ENCODE measurements at places on chromosomes 1 and 21. TPM values are rescaled to one million over a fixed set of nuclear protein-coding genes. Genes with fewer than 3 reads are reported as not detected.
A peak's percentile ranks its signal among the peaks of the same experiment; 100 is the strongest.

The RPF1 gene
- 96.1 TPM for total RNA-seq

The GGPS1 gene
- 21.9 TPM for total RNA-seq

The AGMAT gene
- total RNA-seq = 23.1 TPM

The CYP2J2 gene
- total RNA-seq = 1.1 TPM

The IL19 gene
- total RNA-seq = 0.19 TPM

DNA sequence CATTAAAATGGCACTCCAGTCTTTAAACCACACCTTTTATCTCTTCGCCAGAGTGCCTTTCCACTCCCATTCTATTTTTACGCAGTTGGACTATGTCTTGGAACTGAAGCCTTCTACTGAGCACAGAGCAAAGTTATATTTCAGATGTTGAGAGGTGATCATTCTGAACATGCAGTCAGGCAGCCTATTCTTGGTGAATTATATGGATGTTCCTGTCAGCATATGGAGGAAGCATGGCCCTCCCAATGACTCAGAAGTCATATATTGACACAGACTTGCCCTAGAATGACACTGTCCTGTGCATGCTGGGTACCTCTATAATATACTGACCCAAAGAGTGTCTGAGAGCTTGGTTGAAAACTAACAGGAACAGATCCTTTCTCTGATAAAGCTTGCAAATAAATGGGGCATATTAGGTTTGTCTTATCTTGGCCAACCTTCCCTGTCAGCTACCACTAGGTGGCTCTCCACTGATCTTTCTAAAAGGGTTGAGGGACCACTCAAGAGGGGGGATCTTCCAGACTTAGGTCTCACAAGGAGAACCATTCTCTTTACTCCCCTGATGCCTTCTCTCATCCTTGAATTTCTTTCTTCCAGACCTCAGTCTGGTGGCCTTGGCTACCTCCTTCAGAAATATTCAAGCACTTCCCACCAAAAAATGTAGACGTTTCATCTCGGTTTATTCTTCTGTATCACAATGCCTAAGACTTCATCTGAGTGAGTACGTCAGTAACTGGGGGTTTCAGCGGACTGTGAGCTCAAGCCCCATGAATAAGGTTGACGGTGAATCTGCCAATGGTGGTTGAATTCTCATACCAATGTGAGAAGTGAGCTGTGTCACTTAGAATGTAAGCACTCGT, 11.8 kb upstream of the ALG14 start:
- peak; percentile 7 for DNase-seq

DNA sequence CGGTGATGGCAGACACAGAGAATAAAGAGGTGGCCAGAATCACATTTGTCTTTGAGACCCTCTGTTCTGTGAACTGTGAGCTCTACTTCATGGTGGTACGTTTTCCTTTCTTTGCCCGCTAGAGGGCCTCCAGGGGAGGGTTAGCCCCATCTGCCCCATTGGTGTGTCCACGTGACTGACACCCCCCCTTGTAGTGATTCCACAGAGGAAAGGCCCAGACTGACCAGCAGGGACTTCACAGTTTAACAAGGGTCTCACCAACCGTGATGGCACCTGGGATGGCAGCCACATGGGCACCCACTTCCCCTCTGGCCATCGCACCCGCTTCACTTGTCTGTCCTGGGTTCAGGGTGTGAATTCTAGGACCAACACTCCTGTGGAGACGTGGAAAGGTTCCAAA, 22.3 kb upstream of the SARS1 start:
- no peak for DNase-seq

- no peak for DNase-seq
Measured at GRCh38 chr1:202915146-202915545, 11.9 kb downstream of the KLHL12 start.

DNA sequence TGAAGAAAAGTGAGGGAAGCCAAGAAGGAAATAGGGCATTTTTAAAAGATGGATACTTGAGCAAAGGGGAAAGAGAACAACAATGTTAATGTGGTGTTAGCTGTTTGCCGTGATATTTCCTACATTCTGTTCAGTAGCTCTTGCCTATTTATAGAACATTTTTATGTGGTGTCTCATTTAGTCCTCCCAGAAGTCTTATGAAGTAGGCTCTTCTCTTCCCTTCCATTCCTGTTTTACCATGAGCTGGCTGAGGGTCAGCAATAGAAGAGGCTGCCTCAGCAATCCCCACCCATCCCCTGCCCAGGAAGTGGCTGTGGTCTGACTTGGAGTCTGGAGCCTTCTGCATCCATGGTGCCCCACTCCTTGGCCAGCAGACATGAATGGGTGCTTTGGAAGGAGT, 60.1 kb downstream of the KIAA0040 start:
- no peak for DNase-seq

DNA sequence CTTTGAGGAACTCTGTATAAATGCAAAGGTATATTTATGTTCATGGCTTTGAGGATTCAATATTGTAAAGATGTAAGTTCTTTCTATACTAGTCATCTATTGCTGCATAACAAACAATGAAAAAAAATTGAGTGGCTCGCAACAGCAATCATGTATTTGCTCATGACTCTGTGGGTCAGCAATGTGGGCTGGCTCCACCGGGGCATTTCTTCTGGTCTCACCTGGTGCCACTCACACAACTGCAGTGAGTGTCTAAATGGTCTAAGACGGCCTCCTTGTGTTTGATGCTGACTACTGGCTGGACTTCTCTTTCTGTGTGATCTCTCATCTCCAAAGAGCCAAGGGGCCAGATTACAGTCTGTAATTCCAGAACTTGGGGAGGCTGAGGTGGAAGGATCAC, 45.1 kb upstream of the EXO1 start:
- DNase-seq = no peak

GRCh38 chr1:195218428-195219212, 1389.6 kb downstream of the KCNT2 start:
- no peak for DNase-seq

DNA sequence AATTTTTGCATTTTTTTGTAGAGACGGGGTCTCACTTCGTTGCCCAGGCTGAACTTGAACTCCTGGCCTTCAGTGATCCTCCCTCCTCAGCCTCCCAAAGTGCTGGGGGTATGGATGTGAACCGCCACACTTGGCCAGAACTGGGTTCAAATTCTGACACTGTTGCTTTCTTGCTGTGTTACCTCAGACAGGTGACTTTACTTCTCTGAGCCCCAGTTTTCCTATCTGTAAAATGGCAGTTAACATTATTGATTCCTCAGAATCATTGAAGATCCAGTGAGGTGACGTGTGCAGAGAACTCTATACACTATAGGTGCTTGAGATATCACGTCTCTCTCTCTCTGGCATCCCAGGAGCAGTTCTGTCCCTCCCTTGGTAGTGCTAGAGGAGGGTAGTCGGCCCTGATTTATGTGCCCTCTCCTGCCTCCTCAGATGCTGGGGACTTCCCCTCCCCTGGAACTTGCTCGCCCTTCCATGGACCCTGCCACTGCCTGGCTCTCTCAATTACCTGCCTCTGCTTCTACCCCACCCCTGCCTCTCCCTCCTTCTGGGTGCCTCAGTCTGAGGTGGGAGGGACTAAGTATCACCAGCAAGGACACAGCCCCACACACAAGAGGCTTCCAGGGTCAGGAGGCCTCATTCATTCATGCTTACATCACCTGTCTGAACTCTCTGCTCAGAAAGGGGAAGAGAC, 2.8 kb upstream of the HPCA start:
- DNase-seq = no peak

GRCh38 chr1:150159550-150159949, 9.8 kb downstream of the PLEKHO1 start:
- no peak for DNase-seq

GRCh38 chr1:107474877-107475612, 334.2 kb downstream of the NTNG1 start:
- no peak for DNase-seq

GRCh38 chr1:25881266-25881665, 5.8 kb upstream of the PAQR7 start:
- no peak for DNase-seq

DNA sequence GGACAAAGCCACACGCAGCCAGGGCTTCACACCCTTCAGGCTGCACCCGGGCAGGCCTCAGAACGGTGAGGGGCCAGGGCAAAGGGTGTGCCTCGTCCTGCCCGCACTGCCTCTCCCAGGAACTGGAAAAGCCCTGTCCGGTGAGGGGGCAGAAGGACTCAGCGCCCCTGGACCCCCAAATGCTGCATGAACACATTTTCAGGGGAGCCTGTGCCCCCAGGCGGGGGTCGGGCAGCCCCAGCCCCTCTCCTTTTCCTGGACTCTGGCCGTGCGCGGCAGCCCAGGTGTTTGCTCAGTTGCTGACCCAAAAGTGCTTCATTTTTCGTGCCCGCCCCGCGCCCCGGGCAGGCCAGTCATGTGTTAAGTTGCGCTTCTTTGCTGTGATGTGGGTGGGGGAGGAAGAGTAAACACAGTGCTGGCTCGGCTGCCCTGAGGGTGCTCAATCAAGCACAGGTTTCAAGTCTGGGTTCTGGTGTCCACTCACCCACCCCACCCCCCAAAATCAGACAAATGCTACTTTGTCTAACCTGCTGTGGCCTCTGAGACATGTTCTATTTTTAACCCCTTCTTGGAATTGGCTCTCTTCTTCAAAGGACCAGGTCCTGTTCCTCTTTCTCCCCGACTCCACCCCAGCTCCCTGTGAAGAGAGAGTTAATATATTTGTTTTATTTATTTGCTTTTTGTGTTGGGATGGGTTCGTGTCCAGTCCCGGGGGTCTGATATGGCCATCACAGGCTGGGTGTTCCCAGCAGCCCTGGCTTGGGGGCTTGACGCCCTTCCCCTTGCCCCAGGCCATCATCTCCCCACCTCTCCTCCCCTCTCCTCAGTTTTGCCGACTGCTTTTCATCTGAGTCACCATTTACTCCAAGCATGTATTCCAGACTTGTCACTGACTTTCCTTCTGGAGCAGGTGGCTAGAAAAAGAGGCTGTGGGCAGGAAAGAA, 8.1 kb downstream of the PSRC1 start:
- no peak for DNase-seq

DNA sequence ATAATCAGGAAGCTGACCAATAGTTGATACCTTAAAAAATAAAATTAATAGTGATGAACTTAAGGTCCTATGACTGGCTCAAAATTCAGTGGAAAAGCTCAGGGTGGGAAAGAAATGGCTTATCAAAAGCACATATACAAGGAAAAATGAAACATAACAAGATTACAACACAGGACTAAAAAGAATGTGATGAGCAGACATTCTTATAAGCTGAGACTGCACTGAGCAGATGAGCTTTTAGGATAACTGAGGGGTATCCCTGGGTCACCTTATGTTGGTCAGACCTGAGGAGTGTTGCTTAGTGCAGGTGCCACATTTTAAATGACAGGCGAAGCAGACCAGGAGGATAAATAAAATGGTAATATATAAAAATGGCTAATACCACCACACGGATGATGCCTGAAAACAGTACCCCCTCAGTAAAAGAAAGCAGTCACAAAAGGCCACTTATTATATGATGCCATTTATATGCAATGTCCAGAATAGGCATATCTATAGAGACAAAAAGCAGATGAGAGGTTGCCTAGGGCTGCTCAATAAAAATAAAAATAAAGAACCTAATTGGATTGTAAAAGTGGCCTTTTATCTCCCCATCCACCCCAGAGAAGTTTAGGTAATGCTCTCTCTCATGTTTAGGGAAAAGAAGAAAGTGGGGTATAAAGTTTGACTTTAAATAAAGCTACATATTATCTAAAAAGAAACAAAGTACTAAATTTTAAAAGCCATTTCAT, 163.9 kb downstream of the SLC45A1 start:
- no peak for DNase-seq

- no peak for DNase-seq
Measured at GRCh38 chr21:33937931-33938339, 22.3 kb upstream of the ATP5PO start.

GRCh38 chr1:155729031-155729898, 40.4 kb downstream of the DAP3 start:
- DNase-seq = peak; percentile 11

DNA sequence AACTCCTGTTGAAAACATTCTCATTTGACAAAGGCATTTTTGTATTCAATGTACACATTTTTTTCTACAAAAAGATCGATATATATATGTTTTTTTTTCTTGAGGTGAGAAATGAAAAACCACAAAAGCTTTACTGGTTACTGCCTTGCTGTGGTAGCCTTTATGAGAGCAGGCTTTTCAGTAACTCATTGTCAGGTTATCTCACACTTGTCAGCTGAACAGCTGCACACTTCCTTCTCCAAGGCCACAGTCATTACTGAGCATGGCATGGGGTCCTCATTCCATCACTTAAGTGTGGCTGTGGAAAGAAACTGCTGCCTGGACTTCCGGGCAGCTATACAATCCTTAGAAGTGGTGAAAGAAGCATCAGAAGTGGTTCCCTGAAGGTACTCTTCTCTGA, 169.3 kb upstream of the ZP4 start:
- DNase-seq = no peak

DNA sequence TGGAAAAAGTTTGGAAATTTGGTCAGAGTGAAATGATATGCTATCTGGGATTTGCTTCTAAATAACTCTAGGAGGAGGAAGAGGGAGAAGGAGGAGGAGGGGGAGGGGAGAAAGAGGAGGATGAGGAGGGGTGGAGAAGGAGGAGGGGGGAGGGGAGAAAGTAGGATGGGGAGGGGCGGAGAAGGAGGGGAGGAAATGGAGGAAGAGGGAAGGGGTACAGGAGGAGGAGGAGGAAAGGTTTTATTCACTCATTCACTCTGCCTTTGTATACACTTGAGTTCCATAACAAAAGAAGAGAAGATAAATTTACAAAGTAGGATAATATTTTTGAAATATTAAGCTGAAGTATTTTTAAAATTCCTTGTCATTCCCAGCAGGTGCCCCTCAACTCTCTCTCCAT, 6.3 kb upstream of the VPS26C start:
- DNase-seq = no peak

- no peak for DNase-seq
Measured at GRCh38 chr1:178341261-178341956, 155.4 kb downstream of the CLEC20A start.

- no peak for DNase-seq
Measured at GRCh38 chr1:29196863-29197589, 15.3 kb upstream of the SRSF4 start.

- no peak for DNase-seq
Measured at GRCh38 chr1:185249563-185249962, 67.5 kb downstream of the IVNS1ABP start.

GRCh38 chr1:226919587-226919986, 20.5 kb upstream of the COQ8A start:
- no peak for DNase-seq

DNA sequence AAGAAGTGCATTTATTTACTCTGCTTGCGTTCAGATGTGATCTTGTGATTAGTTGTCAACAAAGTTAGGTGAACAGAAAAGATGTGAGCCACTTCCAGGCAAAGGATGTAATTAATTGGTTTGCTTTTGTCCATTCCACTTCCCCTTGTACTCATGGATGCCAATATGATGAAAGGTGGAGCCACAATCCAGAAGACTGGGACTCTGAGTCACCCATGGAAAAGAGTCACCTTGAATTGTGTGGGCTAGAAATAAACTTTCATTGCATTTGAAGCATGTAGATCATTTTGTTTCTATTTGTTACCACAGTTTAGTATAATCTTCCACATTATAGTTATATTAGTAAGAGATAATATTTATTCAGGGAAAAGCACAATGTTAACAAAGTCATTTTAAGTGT, 684.2 kb downstream of the LTN1 start:
- no peak for DNase-seq

- DNase-seq = no peak
Measured at GRCh38 chr1:39452540-39452939, 38.9 kb upstream of the BMP8A start.

Data from activated T-cell treated with anti-CD3 and anti-CD28 coated beads, Interleukin-2, amount 50 U/mL, for 4 hours (primary cell).